T-cell (primary cell): ENCODE measurements at places on chromosomes 12 and 14.

- DNase-seq, result no peak
Measured at GRCh38 chr12:115722181-115722580, 555.3 kb downstream of the MED13L start.

- DNase-seq, result no peak
Measured at GRCh38 chr12:53489242-53489864, 9.9 kb downstream of the MAP3K12 start.

DNA sequence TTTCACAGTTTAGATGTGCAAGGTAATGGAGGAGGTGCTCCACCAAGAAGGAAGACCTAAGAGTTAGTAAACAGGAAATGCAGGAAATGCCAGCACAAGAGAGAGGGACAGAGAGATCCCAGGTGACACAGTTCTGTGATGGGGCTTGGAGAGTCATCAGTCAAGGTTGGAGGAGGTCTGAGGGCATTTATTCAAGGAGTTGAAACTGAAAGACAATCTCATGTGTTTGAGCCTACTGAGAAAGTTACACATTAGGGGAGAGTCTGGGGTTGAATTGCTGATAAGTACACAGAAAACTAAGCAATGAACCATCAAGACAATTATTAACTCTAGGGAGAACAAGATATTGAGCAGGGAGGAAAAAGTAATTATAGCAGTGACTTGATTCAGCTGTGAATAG is 138.5 kb downstream of the ANO6 start:
- no peak for DNase-seq

GRCh38 chr12:131027876-131028586 is 74.3 kb downstream of the ADGRD1 start:
- no peak for DNase-seq

- no peak for DNase-seq
Measured at GRCh38 chr12:79945433-79945832, 10.5 kb upstream of the PPP1R12A start.

DNA sequence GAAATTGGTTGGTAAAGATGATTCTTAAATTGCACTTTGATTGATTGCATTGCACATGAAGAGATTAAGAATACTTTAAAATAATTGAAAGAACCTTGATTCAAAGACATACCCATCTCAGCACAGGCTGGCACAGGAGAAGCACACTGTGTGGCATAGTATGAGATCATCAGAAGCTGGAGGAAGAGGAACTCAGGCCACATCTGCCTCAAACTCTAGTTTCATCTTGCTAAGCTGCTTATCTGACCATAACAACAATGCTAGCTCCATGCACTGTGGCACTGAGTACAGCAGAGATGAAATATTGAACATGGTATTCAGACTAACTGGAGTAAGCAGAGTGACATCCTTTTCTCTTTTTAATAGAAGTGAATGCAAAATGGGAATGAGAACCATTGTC is 99.1 kb downstream of the TBC1D30 start:
- DNase-seq, result no peak

GRCh38 chr14:99426813-99427346 is 53.8 kb downstream of the SETD3 start:
- no peak for DNase-seq

DNA sequence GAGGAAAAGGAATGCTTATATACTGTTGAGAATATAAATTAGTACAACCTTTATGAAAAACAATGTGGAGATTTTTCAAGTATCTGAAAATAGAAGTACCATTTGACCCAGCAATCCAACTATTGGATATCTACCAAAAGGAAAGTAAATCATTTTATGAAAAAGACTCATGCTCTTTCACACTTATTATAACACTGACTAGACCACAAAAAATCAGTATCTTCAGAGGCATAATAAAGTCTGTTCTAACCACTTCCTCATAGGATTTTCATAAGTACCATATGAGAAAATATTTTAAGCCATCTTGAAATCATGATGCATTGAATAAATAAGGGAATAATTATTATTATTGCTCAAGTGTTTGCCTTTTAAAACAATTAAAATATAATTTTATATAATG is 90.8 kb downstream of the SLCO1B1 start:
- DNase-seq, result no peak

DNA sequence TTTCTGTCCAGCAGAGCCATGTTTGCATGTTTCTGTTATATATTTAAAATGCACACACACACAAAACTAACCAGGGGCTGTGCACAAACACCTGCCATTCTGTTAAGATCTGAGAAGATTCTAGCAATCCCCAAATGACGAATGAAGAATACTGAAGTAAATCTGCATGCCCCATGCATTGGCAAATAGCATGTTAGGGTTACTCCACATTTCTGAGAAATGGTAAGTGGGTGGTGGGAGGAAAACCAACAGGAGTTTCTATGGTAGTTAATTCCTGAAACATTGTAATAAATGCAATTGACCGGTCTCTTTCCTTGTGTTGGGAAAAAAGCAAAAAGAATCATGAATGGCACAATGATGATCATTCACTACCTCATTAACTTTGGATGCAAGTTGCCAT is 318.0 kb downstream of the BCAT1 start:
- no peak for DNase-seq

DNA sequence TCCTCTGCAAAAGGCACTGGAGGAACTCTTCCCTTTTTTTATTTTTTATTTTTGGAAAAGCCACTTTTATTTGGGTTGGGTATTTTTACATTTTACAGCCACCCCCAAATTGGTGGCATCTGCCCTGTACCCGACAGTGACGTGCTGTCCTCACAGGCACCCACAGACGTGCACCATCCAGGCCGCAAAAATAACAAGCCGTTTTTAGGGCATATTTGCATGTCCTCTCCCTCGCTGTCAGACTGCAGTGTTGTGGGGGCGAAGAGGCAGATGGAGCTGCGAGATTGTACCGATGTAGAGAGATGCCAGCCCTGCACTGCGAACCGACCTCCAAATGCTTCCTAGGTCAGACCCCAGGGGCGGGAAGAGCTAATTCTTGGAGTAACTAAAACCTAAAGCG is 12.2 kb downstream of the JDP2 start:
- no peak for DNase-seq

- DNase-seq, result no peak
Measured at GRCh38 chr14:47189911-47190484, 485.4 kb downstream of the MDGA2 start.

DNA sequence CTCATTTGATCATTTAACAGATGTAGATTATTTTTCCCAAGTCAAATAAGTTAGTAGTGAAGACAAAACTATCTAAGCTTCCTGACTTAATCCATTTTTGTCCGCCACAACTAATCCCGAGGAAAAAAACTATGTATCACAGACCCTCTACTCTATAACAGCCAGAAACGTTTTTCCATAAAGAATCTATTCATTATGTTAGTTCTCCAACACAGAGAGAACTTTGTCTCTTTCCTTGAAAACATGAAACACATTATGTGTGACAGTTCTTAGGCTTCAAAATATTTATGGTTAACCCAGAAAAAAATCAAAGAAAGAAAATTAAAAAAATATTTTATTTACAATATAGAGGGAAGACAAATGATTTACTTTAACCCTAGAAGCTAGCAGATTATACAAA is 100.1 kb downstream of the PLEKHG7 start:
- no peak for DNase-seq

DNA sequence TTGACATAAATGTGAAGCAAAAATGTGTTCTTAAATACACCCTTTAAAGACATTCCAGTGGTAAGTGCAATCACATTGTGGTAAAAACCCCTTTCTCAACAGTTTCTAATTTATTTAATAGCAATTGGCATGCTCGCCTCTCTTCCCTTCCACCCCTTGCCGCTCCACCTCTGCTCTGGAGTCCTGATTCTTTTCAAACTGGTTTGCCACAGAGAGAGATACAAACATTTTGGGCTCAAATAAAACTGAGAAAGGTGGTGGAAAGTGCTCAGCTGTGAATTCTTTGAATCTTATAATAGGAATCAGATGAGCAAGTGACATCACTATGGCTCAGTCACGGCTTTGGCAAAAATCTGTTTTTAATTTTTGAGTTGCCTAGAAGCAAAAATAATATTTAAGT is 993.9 kb downstream of the GALC start:
- no peak for DNase-seq
